Frontal cortex (tissue), 4 donors: ENCODE measurements at places on chromosomes 6 and 20. TPM values are rescaled to one million over a fixed set of nuclear protein-coding genes. Genes with fewer than 3 reads are reported as not detected.

DNA sequence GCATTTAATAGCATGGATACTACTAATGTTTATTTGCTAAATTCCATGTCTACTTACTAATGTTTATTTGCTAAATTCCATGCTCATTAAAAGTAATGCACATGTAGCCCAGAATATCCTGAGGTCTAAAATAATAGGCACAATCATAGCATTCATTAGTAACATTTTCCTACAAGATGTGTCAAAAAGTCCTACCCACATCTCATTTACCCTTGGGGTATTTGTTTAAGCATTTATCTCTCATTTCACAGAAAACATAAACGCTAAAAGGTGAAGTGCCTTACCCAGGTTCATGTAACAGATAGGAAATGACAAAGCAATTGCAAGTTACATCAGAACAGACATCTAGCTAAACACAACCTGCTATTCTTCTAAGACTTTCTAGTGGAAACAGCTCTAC lies 457.1 kb downstream of the HACE1 start:
- no peak for DNase-seq

- DNase-seq = no peak
Observed at GRCh38 chr20:59434960-59435359, 134.5 kb downstream of the EDN3 start.

Gene RFX6
- not detected for total RNA-seq

DNA sequence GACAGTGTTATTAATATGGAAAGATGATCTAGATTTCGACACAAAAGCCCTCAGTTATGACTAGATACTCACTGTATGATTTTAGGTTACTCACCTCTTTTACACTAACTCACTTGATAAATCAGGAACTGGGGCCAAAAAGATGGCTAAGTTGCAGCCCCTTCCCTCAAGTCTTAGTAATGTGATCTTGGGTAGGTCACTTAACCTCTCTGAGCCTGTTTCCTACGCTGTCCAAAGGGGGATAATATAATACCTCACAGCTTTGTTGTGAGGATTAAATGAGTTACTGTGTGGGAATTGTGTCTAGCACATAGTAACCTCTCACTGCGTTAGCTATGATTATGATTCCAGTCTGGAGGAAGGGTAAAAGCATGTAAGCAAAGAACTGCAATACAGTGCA lies 1.3 kb downstream of the TTI1 start:
- DNase-seq = no peak

Gene PLCB4
- 11.8 TPM for total RNA-seq

DNA sequence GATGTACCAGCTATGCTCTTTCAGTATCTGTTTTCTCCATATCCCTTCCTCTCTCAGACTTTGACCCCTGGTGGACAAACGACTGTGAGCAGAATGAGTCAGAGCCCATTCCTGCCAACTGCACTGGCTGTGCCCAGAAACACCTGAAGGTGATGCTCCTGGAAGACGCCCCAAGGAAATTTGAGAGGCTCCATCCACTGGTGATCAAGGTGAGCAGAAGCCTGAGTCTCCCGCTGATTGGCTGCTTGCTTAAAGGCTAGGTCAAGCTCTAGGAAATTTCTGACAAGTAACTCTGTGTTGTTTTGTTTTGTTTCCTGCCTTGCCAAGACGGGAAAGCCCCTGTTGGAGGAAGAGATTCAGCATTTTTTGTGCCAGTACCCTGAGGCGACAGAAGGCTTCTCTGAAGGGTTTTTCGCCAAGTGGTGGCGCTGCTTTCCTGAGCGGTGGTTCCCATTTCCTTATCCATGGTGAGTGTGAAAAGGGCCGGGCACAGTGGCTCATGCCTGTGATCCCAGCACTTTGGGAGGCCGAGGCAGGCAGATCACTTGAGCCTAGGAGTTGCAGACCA lies 28.6 kb downstream of the C6orf89 start:
- DNase-seq = no peak

Gene TCEA2
- 36.7 TPM for total RNA-seq

DNA sequence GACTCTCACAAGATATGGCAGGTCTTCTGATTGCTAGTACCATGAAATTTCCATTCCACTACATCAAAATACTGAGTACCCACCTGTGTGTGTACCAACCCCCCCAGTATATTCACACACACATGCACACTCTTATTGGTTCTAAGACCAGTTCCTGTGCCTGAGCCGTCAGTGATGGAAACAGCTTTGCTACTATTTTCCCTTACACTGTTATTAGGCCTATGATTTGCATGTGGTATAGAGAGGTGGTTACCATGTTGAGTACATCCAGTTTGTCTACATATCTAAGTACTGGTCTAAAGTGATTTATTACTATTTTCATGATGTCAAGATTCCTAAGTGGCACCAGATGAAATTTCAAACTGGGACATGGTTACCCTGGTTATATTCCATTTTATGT lies 459.9 kb downstream of the BCKDHB start:
- no peak for DNase-seq

- no peak for DNase-seq
Observed at GRCh38 chr6:148873868-148874267, 127.0 kb downstream of the UST start.

DNA sequence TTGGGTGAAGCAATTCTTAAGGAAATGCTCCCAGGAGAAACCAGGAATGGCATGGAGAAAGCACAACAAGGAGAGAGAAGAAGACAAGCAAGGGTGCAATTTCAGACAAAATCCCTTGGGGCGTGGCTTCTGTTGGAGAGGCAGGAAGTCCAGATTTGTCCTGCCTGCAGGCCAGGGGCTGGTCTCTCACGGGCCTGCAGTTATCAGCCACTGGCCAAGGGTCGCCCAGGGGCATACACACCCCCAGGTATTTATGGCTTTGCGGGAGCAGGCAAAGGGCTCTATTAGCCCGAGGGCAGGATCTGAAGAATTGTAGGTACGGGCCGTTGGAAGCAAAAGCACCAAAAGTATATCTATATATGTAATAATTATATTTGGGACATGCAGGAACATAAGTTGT lies 87.7 kb downstream of the IYD start:
- DNase-seq = no peak

Gene BNIP5
- total RNA-seq = under 0.01 TPM

DNA sequence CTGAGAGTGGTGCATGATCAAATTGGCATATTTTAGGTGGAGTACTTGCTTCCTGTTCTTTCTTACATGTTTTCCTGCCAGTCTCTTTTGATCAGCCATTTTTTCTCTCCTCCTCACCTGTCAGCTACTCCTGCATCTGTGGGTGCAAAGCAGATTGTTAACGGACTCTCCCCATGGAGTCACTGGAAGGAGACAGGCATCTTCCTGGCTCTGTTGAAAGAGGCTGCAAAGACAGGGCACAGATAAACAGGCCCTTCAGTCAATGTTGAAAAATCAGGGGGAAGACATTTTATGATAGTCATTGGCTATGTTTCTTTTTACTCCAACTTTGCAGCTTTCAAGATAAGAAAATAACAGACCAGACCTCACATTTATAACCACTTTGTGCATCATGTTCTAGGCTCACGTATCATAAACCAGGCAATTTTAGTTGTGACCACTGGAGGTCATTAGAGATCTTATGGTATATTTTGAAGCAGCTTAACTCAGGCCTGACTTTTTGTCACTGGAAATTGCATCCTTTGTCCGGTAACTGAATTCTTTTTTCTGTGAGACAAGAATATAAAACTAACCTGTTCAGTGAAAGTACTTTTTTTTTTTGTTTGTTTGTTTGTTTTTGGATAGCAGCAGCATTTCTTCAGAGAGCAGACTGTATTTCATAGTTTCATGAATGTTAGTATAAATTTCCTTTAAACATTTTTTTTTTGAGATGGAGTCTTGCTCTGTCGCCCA lies 20.1 kb downstream of the ECT2L start:
- no peak for DNase-seq

- DNase-seq = no peak
Observed at GRCh38 chr20:15814911-15815310, 758.3 kb downstream of the KIF16B start.

Gene LY6G5C
- 5.3 TPM for total RNA-seq
